ENCODE measurements at places on chromosomes 5 and 9. TPM values are rescaled to one million over a fixed set of nuclear protein-coding genes. Genes with fewer than 3 reads are reported as not detected.

Gene OR1K1
- 0.44 TPM for polyA plus RNA-seq

Gene SYK
- polyA plus RNA-seq: 0.04 TPM

Gene WDR38
- polyA plus RNA-seq: not detected

Gene FGD3
- not detected for polyA plus RNA-seq

Gene CCDC192
- polyA plus RNA-seq: 0.92 TPM

Gene SPAAR
- polyA plus RNA-seq: 0.15 TPM

Gene ARHGEF37
- polyA plus RNA-seq: 6.3 TPM

Gene MAPKAP1
- 66.7 TPM for polyA plus RNA-seq

Gene GARIN3
- polyA plus RNA-seq: not detected

Gene C9orf50
- 4.3 TPM for polyA plus RNA-seq

Gene CDKN2B
- 0.21 TPM for polyA plus RNA-seq

Gene FSD1L
- 10.1 TPM for polyA plus RNA-seq

Gene SNCAIP
- 14.4 TPM for polyA plus RNA-seq

Gene ENTREP1
- polyA plus RNA-seq: 189 TPM

Gene ITK
- polyA plus RNA-seq: not detected

Gene SLC22A4
- 0.32 TPM for polyA plus RNA-seq

Gene FCN2
- polyA plus RNA-seq: not detected

Gene ALDH1A1
- polyA plus RNA-seq: 1.6 TPM

Gene IRX2
- polyA plus RNA-seq: 55.2 TPM

Gene TRIP13
- 12.4 TPM for polyA plus RNA-seq
